Right lung (tissue), 10 donors: ENCODE measurements at places on chromosomes 4 and X.
A peak's percentile ranks its signal among the peaks of the same experiment; 100 is the strongest.

DNA sequence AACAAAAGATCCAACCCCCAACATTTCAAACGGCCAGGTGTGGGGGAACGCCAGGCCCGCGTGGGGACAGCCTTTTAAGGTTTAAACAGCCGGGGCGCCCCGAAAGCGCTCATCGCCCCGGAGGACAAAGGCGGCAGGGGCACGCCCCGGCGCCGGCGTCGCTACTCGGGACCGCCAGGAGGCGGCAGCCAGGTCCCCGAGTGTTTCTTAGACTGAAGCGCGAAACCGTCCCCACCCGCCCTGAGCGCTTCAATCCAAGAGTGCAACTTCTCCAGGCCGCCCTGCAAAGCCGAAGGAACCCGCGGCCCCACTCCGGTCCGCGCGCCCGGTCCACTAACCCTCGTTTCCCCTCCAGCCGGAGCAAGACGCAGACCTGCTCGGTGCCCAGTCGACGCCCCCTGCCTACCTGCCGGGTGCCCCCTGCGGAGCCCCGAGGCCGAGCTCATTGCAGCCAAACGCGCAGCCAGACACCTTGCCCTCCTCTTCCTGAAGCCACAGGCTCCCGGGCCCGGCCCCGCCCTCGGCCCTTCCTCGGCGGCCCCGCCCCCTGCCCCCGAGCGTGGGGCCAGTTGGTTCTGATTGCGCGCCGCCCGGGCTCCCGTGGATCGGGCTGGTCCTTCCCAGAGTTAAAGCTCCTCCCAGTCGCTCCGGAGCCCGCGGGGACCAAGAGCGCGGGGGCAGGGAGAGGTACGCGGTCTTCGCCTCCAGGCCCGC, at the start of gene CASP6:
CASP6 (minus strand) TSS at position 496 of the 714 bp plus-strand sequence; CDS start at position 446, 50 bp downstream.
- peak; percentile 76 for DNase-seq

DNA sequence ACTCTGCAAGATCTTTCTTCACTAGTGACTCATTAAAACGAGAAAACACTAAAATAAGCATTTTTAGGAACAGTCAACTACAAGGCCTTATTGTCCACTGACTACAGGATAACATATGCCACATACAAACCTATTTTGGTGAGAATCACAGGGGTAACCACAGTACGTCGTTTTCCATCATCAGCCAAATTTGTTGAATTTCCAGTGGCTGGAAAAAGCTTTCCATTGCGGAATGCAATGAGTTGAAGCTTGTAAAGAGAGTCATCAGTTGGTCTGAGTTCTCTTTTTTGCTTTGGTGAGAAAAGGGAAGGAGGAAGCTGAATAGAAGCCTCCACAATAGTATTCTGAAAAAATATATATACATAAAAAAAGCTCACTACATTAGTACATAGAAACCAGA, 102.4 kb downstream of the ADGRA3 start:
- no peak for DNase-seq

GRCh38 chrX:103727115-103727514, 16.4 kb downstream of the TMEM31 start:
- DNase-seq = no peak

GRCh38 chr4:682490-683172, 6.3 kb downstream of the SLC49A3 start:
- DNase-seq = no peak

DNA sequence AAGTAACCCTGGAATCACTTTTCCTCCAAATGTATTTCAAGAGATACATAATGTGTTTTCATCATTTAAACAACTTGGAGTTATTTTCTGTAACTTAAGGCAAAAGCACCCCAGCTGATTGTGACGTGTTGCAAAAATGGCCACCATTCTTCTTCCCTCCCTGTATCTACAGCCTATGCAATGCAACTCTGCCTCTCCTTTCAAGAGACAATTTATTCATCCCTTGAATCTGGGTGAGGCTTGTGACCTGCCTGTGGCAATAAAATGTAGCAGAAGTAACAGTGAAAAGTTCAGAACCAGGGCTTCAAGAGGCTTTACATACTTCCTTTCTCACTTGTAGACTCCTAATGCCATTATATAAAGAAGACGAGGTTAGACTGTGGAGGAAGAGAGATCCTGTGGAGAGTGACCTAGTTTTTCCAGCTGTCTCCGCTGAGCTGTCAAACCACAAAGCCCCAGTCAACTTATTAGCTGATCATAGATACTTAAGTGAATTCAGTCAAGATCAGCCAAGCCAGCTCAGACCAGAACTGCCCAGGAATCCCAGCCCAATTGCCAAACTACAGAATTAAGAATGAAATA, 81.0 kb upstream of the KLF3 start:
- no peak for DNase-seq

GRCh38 chr4:175539498-175539897, 272.6 kb downstream of the GPM6A start:
- DNase-seq = no peak

- no peak for DNase-seq
Observed at GRCh38 chrX:27229721-27230120, 233.4 kb downstream of the PPP4R3C start.

DNA sequence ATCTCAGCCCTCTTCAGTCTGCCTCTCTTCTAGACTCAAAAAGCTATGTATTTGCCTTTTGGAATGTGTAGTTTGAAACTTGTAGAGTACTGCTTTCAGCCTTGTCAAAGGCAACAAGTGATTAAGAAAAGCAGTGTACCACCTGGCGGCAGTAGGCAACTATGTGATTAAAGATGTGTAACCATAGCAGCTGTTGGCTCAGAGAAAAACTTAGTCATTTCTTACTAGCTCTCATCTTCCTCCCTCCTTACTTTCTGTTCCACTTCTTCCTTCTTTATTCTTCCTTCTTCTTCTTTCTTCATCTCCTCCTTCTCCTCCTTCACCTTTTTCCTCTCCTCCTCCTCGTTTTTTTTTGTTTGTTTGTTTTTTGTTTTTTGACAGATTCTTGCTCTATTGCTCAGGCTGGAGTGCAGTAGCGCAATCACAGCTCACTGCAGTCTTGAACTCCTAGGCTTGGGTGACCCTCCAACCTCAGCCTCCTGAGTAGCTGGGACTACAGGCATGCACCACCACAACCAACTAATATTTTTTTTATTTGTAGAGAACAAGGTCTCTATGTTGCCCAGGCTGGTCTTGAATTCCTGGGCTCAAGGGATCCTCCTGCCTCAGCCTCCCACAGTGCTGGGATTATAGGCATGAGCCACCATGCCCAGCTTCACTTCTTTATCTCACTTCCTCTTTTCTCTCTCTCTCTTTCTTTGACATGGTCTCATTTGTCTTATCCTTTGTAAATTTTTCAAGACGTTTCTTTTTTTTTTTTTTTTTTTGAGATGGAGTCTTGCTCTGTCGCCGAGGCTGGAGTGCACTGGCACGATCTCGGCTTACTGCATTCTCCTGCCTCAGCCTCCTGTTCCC, 32.6 kb downstream of the ABHD18 start:
- DNase-seq = no peak

- no peak for DNase-seq
Observed at GRCh38 chrX:118615141-118615540, 112.3 kb upstream of the IL13RA1 start.

- no peak for DNase-seq
Observed at GRCh38 chr4:100969925-100970324, 377.4 kb downstream of the PPP3CA start.

DNA sequence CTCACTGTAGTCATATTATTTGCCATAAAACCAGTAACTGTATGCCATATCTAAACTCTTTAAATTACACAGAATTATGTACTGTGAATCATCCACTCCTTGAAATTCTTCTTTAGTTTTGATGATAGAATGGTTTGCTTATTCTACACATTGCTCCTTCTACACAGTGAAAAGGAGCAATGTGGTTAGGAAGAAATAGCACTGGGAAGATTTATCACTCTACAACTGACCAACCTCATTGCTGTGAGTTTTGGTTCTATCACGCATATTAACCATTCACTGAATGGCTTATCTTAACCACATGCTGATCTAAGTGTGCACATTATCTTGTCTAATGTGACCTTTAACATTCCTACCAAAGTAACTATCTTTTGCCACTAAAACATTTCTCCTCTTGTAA, 415.7 kb upstream of the NDST4 start:
- DNase-seq = no peak

DNA sequence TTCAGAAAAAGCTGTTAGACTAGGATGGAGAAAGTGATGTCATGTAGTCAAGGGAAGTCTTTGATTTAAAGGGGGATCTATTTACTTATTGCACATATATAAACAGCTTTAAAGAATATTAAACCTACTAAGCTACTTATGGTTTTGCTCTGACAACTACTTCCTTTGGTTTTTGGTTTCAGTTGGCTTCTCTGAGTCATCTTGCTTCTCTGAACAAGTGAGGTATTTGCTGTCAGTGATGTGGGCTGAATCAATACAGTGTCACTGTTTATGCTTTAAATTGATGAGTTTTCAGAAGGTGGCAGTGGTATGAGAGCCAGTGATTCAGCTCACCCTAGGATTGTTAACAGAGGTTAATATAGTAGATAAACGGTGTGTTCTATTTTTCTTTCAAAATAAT, 75.1 kb downstream of the CEP44 start:
- DNase-seq = no peak

GRCh38 chrX:111854556-111855490, 21.2 kb upstream of the TRPC5OS start:
- DNase-seq = no peak

DNA sequence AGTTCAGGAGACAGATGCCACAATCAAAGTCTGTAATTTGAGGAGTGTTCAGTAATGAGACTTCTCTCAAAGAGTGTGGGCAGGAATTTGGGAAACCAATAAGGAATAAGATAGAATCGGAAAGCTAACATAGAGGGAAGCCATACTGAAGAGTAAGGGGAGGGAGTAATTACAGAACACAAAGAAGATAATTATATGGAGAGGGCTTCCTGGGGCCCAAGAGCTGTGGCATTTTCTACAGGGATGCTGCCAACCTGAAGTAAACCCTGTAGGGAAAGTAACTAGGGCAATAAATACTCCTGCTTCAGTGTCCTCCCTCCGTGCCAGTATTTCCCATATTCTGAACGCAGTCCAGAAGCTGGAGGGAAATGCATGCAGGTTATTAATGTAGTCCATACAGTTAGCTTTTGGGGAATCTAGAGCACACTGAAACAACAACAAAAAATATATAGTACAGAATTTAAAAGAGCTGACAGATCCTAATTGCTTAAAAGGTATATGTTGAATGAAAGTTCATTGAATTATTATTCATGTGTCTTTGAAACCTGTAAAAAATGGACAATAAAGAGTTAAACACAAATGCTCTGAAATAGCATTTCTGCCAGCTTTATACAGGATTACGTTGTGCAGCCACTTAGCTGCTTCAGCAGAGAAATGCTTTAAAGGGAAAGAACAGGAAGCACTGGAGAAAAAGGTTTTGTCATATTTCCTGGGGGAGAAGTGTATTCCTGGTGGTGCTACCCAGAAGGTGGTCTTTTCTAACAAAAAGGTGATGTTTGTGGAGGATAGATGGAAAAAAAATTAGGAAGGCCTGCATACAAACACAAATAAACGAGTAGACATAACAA, 48.0 kb downstream of the CXXC4 start:
- no peak for DNase-seq

DNA sequence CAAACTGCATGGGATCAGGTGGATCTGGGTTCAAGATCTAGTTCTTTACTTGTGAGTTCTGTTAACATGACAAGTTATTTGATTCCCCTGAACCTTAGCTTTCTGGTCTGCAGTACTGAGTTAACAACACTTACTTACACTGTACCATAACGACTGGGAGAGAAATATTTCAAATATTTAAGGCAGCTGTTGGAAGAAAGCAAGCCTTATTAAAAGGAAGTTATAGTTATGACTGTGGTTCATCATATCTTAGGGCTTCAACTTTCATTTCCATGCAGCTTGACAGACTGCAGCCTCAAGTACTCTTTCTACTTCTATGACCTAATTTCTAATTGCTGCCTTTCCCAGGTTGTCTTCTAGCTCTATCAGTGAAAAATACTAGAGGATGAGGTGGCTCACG, 40.0 kb upstream of the PDGFRA start:
- DNase-seq = no peak

DNA sequence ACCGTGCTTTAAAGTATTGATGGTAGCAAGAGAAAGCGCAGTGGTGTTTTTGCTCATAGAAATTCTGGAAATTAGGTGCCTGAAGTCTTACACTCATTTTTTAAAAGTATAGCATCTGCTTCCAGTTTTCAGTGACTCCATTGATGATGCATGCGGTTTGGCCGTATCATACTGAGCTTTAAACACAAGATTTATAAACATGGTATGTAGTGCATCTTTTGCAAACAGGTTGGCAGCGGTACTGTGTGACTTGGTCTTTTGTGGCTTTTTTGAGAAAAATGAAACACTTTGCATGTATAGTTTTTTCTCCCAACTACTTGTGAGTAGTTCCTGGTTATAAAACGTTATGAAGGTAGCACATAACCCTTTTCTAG, 2.0 kb downstream of the DDX3X start:
- DNase-seq = no peak

DNA sequence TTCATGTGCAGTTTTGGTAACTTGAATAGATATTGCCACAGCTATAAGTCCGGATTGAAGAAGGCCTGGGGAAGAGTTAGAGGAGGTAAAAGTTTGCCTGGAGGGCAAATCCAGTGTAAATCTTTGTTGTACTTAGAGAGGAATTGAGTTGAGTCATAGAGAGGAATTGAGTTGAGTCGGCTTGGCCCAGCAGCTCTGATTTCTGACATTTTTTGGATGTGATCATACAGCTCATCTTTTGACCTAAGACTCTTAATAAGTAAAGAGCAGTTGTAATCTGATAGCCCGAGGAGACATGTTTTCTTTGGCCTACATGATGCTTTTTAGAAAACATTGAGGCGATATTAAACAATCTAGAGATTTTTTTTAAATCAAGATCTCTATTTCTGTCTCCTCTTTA, 3.9 kb downstream of the KIT start:
- DNase-seq = no peak

DNA sequence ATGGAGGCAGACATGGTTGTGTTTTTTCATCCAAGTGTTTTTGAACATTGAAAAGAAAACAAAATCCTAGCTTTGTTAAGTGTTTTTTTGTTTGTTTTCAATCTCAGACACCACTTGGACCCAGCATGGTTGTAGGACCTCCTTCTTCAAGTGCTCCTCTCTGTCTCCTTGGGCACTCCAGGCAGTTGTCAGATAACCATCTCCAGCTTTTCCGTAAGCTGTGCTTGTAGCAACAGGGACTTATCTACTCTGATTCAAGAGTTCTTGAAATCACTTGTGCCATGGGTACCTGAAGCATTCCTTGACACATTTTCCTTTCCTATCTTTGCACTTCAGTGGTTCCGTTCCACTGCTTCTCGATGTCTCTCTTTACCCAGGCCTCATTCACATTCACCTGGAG, 334.9 kb upstream of the DDX53 start:
- DNase-seq = no peak

- peak; percentile 70 for DNase-seq
Observed at GRCh38 chr4:25299476-25300203, 12.9 kb upstream of the ZCCHC4 start.

- no peak for DNase-seq
Observed at GRCh38 chr4:83217721-83218522, 66.7 kb downstream of the COQ2 start.

DNA sequence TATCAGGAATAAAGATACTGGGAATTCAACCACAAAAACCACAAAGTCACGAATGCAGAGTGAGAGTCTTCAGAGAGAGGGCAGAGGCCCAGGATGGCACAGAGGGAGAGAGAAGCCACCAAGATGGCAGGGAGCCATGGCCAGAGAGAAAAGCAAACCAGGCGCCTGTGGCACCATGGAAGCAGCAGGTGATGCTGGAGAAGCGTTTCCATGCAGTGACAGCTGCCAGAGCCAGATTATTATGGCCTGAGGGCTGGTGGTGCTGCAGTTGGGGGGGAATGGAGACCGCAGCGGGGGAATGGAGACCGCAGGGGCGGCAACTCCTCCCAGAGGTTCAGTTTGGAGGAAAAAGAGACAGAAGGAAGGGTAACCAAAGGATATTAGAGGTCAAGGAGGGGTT, 5.8 kb downstream of the TAFAZZIN start:
- no peak for DNase-seq
